Pancreas (tissue), 10 donors: ENCODE measurements at places on chromosomes 2 and 18. TPM values are rescaled to one million over a fixed set of nuclear protein-coding genes. Genes with fewer than 3 reads are reported as not detected.

Gene ARHGAP28
- 0.91 TPM for polyA plus RNA-seq

Gene UGT1A6
- polyA plus RNA-seq = 0.05 TPM

Gene SERPINB12
- polyA plus RNA-seq = not detected

Gene FAM237A
- polyA plus RNA-seq = not detected

Gene GALNT5
- polyA plus RNA-seq = not detected

Gene RASGRP3
- 2.1 TPM for polyA plus RNA-seq

Gene LCT
- polyA plus RNA-seq = not detected

GRCh38 chr2:58109481-58109880 lies 62.9 kb downstream of the VRK2 start:
- no peak for DNase-seq

DNA sequence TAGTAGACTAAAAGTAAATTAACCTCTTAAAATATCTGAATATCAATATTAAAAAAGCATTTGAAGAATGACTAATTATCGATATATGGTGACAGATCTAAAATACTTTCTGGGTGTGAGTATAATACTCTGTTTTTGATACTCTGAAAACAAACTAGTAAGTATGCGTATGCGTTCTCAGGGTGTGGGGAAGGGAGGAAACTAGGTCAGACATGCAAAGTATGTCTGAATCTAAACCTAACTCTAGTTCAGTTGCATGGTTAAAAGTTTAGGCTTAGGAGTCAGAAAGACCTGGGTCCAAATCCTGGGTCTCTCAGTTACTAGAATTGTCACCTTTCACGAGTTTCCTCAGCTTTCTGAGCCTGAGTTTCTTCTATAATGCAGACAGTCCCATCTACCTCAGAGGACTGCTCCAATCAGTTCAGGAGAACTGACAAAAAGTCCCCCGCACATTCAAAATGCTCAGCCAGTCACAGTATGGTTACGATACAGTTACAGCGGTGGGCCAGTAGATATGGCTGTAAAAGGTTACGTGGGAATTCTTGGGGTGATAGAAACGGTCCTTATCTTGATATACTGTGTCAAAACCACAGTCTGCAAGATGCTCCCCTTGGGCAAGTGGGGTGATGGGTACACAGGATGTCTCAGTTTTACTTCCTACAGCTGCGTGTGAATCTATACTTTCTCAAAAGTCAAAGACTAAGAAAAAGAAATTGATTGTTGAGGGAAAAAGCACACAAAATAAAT lies 29.2 kb downstream of the UNC50 start:
- no peak for DNase-seq

DNA sequence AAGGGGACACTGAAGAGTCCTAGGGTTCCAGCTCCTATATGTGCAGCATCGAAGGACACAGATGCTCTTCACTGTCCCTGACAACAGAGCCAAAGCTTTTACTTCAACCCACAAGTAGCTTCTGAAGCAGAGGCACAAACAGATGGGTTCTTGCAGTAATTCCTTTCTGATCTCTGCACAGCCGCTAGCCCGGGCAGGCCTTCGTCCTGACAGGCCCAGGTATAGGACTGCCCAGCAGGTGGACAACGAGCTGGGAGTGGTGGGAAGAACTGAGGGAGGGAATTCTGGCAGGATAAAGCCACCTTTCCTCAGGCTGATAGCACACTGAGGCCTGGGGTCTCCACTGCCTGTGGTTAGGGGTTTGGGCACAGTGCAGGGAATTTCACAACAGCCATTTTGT lies 94.8 kb downstream of the RHOB start:
- no peak for DNase-seq

DNA sequence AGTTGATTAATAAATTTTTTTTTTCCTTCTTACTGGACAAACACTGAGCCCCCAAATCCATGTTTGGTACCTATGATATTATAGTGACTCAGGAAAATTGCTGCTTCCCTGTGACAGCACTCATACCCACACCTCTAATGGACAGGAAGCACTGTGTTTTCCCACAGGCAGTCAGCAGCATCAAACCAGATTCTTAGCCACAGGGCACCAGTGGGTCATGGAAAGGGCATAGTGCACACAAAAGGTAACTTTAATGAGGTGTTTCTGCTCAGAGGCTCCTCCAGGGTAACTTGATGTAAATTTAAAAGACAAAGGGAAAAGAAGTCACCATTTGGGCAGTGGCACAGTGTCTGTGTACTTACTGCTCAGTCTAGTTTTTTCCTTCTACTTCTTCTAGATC lies 34.1 kb downstream of the SERPINB11 start:
- no peak for DNase-seq

- DNase-seq = no peak
These were observed 80.2 kb downstream of the NDUFA10 start for GRCh38 chr2:239944694-239945551.

GRCh38 chr2:20650393-20650876 lies 463 bp downstream of the HS1BP3 start:
- no peak for DNase-seq

DNA sequence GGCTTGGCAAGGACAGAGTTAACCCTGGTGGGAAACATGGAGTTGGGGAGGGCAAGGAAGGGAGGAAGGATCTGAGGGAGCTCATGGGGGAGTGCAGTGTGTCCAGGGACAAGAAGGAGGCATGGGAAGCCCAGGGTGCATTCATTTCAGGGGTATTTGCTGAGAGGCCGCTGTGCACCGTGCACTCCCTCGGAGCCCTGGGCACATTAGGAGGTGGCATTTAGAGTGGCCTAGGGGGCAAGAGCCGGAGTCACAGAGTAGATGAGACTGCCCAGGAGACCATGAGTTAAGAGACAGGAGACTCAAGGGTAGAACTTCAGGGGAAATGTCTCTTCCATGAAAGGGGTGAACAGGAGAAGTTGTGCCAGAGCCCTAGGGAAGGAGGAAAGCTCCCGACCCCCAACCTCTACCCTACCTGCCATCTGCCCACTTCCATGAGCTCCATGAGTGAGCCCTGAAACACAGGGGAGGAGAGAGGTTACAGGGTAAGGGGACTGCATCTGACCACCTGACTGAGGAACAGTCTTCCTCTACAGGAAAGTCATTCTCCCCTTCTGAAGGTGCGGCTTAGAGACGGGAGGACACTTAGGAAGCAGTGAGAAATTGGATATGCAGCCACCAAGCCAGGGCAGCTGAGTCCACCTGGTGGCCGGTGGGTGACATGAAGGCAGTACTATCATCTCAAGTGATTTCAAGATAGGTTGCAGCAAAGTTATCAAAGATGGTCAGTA lies 58.5 kb upstream of the COPS8 start:
- DNase-seq = peak; percentile 43

DNA sequence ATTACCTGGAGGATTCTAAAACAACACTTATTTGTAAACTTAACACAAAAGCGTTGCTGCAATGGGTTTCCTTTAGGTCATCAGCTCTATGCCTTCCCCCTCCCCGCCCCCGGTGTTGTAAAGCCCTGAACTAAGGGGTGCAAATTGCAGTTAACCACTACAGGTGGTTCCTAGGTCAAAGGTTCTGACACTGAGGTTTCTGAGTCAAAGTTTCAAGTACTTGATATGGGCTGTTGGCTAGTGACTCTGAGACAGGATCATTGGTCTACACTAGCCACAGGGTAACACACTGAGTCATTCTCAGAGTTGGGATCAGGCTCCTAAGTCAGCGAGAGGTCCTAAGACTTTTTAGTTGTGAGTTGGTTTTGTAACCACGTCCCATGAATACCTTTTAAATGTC lies 15.4 kb downstream of the IL1B start:
- no peak for DNase-seq

DNA sequence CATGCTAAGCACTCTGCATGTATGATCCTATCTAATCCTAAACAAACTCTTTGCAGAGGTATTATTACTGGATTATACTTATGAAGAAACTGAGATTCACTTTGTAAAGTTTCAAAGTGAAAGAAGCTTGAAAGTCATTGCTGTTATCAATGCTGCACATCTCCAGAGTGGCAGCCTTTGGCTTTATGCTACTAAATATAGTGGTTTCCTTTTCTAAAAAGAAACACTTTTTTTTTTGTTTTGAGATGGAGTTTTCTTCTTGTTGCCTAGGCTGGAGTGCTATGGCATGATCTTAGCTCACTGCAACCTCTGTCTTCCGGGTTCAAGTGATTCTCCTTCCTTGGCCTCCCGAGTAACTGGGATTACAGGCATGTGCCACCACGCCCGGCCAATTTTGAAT lies 114.9 kb upstream of the RAB27B start:
- no peak for DNase-seq

GRCh38 chr18:59437851-59438569 lies 78.9 kb upstream of the LMAN1 start:
- DNase-seq = no peak

- DNase-seq = no peak
These were observed 7.7 kb upstream of the KCNE4 start for GRCh38 chr2:223044092-223044836.

DNA sequence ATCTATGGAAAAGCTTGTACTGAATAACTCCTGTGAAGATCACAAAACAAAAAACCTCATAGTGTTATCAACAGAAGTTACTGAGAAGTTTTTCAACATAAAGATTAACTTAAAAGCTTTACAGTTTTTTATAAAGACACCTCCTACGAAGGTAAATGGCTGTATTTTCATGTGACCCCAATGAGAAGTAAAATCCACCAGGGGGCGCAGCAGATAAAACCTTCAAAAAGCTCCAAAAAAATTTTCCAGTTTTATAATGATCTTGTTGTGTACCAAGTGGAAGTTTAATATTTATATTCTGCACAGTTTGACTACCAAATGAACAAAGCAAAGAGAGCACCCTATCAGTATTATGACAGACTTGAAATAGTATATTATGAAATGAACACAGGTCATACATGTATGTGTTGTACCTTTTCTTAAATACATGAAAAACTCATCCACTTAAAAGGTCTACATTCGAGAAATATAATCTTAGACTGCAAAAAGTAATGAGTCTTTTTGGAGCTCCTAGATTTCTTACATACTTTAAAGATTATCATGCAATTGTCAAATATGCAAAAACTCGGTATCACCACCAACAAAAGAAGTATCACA lies 38.5 kb downstream of the PNO1 start:
- no peak for DNase-seq

- DNase-seq = no peak
These were observed 11.2 kb downstream of the MRPL19 start for GRCh38 chr2:75657798-75658197.

GRCh38 chr2:118309946-118310680 lies 221.8 kb downstream of the INSIG2 start:
- no peak for DNase-seq

GRCh38 chr18:23926571-23926970 lies 88.0 kb upstream of the TTC39C start:
- DNase-seq = no peak

DNA sequence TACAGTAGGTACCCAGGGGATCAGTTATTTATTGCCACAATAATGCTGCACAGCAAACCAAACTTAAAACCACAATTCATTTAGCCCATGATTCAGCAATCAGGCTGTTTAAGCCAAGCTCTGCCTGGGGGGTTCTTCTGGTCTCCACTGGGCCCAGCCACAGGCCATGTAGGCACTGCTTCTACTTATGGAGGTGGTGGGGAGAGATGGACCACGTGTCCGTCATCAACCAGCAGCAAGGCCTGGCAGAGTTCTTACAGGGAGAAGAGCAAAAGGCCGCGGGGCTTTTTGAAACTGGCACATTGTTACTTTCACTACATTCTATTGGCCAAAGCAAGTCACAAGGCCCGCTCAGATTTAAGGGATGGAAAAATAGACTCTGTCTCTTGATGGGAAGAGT lies 76.3 kb upstream of the DAPL1 start:
- no peak for DNase-seq

DNA sequence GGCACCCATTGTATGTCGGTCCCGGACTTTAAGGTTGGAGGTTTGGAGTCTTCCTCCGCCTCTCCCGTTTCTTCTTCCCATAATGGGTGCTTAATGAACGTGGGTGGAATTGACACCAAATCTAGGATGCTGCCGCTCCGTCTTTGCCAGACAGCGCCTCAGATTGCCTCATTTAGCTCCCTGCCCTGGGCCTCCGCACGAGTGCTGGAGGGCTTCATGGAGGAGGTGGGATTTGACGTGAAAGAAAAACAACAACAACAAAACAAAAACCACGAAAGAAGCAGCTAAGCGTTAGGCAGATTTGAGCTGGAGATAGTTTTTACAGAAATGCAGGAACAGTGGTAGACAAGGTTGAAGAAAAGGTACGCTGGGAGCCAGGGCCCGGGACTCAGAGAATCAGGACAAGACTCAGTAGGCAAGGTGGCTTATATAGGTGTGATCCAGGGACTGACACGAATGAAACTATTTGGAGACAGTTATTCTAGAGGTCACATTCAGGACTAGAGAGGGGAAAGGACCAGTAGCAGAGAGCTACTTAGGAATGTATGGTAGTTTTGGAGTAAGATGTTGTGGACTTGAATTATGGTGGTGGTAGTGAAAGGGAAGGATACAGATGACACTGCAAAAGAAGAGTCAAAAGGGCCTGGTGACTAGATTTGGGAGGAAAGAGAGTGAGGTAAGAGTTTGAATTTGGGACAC lies 605 bp downstream of the ZNF2 start:
- DNase-seq = no peak

DNA sequence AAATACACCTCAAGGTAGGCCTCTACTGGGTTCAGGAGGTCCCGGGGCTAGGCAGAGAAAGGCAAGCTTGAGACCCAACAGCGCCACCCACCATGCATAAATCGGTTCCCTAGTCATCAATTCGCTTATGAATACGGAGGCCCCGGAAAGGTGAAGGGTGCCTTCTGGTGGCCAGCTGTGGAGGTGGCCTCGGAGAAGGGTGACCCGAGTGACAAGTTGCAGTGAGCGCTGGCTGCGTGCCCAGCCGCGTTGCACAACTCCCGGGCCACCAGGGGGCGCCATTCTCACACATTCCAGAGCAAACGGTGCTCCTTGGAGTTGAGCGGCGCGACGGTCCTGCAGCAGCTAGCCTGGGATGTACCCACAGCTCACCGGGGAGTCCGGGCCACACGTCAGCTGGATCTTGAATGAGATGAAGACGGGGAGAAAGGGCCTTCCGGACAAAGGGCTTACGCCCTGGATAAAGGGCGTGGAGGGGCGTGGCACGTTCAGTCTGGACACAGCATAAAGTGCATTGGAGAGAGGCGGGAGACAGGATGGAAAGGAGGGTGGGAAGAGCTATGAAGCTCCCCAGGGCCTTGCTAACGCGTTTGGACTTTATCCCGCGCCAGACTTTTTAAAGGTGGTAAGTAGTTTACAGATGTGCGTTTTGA lies 20.4 kb downstream of the TMSB10 start:
- peak; percentile 98 for DNase-seq

DNA sequence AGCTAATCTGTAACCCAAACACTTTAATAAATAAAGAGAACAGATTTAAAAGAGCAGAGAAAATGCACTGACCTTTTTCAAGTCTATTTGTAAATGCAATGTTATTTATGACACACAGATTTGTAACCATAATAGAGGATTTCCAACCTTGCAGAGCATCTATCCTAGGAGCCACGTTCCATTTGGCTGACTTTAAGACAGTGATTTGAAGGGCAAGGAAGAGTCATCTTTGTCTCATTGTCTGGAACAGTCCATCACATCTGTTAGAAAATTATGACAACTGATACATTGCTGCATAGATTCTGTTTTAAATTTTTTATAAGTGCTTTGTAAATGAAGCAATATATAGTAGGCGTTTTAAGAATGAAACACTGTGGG lies 90.8 kb upstream of the L3MBTL4 start:
- DNase-seq = no peak
